WERI-Rb-1 (cell line): ENCODE measurements at places on chromosomes 2 and 18.

DNA sequence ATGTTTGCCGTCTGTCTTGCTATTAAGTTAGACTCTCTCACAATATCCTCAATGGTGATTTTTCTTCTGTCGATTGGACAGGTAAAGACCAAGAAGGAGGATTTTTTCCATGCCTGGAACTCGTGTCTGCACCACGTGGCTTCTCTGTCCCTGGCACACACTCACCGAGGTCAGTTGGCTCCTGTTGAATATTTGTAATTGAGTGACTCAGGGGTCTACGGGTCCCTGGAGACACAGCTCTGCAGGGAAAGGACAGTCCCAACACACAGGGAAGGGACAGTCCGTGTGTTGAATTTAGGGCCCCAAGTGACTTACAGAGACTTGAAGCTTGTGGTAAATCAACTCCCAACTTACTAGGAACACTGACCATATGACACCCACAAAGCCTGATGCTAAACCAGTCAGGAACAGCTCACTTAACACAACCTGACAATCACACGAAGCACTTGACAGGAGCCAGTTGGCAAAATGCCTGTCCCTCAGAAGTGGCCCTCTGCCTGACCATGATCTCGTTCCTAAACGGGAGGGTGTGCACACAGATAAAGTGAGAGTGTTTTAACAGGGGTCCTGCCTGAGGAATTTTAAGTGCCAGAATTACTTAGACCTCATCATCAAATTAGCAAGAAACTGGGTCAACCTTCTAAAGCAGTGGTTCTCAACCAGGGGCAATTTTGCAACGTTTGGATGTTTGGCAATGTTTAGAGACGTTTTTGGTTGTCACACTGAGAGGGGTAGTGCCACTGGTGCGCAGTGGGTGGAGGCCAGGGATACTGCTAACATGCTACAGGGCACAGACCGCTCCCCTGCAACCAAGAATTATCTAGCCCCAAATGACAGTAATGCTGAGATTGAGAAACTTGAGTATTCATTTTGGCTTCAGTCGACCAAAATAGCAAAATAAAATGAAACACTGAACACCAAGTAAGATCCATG is 88.9 kb upstream of the BCL2L11 start:
- no peak for DNase-seq

GRCh38 chr2:20680744-20681375 is 13.9 kb downstream of the GDF7 start:
- no peak for DNase-seq

- DNase-seq, result no peak
Observed at GRCh38 chr2:36137612-36138011, 218.0 kb upstream of the CRIM1 start.

DNA sequence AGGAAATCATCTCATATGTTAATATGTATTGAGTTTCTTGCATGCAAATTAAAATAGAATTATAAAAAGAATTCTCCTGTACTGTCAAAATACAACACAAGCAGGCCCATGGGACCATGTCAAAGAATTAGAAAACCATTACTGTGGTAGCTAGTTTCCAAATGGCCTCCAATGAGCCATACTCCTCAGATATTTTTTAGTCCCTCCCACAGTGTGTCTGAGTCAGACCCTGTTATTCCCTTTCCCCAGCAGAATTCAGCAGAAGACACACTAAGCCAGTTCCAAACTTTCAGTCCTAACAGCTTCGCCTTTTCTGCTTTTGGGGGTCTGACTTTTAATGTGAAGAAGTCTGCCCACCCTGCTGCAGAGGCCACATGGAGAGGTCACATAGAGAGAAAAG is 86.7 kb downstream of the FIGN start:
- no peak for DNase-seq

DNA sequence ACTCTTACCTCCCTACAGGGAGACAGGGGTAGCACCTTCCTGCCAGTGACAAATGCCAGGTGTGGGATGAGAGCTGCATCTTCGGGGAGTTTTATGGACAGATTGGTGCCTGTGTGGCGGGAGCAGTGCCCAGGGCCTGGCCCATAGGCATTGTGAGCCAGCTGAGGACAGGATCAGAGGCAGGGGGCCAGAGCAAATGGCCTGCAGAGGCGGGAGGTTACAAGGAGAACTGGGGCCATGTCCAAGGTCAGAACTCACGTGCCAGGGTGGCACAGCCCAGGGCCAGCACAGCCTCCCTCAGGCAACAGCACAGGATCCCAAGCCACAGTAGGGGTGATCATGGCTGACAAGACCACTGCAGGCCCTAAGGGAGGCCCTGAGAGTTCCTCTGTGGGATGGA is 40.2 kb upstream of the MCFD2 start:
- DNase-seq, result no peak
